ENCODE measurements at places on chromosomes 7 and 10. TPM values are rescaled to one million over a fixed set of nuclear protein-coding genes. Genes with fewer than 3 reads are reported as not detected.

Gene INHBA
- 0.07 TPM for total RNA-seq

Gene ADRA2A
- total RNA-seq: not detected

- no peak for DNase-seq
Measured at GRCh38 chr7:107746006-107746405, 2.1 kb downstream of the CBLL1 start.

DNA sequence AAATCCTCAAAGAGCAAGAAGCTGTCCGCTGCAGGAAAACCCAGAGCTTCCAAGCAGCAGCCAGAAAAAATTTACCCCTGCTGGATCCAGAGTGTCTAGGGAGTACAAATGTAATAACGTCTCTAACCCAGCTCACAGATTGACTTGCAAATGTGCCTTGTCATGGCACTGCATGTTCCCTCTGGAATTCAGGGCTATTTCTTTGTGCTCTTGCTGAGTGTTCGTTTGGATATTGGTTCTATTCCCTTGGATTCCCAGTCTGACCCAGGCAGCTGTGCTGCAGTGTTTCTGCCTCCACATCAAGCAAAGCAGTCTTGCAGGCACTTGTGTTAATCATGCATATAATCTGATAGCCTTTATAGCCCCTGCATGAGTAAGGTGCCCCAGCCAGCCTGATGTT is 209.9 kb upstream of the GHITM start:
- DNase-seq: no peak

DNA sequence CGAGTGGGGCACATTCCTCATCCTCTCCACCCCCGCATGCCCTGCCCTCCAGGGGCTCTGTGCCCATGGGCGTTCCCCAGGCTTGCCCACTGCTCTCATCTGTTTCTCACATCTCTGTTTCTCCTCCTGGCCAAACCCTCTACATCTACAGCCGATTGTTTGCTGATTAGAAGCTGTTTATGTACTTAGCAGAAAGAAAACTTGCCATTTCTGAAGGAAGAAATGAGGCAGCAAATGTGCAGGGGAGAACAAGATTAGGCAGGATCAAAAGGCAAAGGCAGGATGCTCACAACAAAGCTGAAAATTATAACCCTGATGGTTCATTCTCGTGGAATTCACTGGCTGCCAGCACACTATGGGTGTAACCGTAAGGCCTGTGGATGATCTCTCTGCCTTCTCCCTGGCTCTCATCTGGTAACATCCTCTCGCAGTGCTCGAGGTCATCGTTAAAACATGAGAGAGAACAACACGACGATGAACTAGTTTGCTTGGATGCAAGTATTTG is 111.6 kb upstream of the KLF14 start:
- peak; percentile 81 for DNase-seq

Data from MG63 (cell line).